ENCODE measurements at places on chromosomes 6 and 20.
A peak's percentile ranks its signal among the peaks of the same experiment; 100 is the strongest.

DNA sequence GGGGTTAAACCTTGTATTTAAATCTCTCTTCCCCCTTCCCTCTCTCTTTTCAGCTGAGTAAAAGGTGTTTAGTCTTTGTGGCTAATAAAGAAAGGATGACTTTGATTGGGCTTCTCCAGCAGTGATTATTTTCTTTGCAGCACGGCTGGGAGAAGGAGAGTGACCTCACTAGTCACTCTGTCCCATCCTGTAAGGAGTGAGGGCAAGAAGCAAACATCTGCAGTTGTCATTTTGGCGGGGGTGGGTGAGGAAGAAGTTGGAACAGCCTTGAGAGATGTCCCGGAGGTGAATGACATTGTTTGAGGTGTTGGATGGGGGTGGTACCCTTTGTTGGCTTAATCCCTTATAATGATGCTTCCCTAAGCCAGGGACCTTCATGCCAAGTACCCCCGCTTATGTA is 223.6 kb downstream of the EYA2 start:
- no peak for DNase-seq

DNA sequence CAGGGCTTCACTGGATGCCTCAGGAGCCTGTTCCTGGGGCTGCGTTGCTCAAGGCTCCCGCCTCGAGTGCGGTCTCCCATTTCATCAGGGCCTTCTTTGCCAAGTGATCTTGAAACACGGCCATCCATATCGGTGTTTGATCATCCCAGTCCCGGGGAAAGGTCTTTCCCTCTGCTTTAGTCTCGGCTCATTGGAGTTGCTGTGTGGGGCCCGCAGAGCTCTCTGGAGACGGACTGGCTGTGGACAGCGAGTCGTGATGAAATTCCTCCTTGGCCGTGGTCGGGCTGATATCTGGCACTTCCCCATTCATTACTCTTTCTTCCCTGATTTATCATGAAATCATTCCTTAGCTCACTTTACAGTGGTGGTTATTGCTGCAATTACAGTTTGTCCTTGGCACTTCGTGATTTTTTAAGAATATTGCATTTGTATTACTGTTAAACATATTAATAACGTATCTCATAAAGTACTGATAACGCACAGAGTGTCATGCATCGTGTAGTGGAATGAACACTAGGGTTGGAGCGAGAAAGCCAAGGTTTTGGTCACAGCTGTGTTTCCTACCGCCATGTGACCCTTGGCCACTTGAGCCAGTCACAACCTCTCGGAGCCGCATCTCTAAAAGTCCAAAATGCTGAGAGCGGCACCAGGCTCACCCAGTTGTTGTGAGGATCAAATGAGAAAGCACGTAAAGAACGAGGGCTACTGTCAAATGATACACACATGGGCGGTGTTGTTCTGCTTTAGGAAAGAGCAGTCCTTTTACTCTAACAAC is 71.8 kb downstream of the MTHFD1L start:
- DNase-seq: no peak

DNA sequence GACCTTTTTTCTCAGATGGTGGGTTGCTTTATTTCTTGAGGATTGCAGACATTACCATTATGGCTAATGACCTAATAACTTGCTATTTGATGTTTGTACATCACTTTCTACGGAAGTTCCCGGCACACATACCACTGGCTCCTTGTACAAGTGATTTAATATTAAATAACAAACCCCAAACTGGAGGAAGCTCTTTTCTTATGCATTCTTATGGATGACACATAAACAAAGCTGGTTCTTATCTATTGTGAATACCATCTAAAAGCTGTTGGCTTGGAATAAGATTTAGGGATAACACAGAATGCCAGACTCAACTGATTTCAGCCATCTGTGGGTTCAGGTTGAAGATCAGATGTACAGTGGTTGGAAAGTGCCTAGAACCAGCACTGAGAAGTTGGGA is 272.6 kb downstream of the TSHZ2 start:
- peak; percentile 72 for DNase-seq

DNA sequence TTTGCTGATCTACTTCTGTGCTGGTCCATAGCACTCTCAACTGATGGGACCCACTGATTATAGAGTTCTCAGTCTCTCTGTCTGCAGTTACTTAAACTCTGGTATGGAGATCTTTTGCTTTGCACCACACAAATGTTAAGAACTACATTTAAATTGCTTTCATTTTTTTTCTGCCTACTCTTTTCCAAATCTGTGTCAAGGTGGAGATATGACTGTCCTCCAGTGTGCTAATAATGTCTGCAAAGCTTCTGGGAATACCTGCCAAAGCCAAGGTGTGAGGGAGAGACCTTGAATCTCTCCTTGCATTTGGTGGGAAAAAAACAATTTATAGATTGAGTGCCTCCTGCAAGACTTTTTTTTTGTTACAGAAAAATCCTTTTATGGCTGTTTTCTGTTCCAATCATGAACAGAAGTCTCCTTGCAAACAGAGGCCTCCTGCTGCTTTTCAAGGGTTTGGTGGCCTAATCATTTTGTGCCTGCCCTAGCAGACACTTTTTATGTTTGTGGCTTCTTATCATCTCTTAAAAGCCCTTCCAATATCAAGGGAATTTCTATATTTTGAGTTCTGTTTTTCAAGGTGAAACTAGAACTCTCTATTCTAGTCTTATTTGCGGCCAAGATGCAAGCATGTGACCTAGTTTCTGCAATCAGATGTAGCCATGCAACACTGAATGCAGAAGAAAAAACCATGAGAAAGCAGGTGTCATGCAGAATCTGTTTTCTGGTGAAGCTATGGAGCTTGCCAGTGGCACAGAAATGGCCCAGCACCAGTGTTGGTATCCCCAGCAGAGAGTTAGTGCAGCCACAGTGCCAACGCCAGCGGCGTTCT is 23.2 kb upstream of the AKIRIN2 start:
- DNase-seq: no peak

DNA sequence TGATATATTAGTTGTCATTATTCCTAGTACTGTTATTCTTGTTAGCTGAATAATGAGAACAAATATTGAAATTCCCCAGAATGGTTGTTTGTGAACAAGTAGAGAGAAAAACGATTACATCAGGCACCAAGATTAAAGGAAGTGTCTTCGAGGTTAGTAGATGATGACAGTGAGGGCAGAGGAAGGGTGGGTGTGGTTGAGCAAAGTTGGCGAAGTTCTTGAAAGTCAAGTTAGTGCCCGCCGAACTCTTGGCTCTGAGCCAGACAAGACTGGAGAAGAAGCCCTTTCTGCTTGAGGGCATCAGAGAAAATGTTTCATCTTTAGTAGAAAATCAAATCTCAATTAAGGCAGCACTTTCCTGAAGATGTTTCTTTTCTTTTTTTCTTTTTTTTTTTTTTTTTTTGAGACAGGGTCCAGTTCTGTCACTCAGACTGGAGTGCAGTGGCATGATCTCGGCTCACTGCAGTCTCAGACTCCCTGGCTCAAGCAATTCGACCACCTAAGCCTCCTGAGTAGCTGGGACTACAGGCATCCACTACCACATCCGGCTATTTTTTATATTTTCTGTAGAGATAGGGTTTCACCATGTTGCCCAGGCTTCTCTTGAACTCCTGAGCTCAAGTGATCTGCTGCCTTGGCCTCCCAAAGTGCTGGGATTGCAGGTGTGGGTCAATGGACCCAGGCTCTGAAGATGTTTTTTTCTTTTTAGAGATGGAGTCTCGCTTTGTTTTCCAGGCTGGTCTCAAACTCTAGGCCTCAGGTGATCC is 77.1 kb downstream of the SGK1 start:
- DNase-seq: no peak

GRCh38 chr20:60804240-60804917 is 447.7 kb upstream of the CDH4 start:
- DNase-seq: no peak

- DNase-seq: no peak
Observed at GRCh38 chr6:119480961-119481497, 131.5 kb upstream of the MAN1A1 start.

DNA sequence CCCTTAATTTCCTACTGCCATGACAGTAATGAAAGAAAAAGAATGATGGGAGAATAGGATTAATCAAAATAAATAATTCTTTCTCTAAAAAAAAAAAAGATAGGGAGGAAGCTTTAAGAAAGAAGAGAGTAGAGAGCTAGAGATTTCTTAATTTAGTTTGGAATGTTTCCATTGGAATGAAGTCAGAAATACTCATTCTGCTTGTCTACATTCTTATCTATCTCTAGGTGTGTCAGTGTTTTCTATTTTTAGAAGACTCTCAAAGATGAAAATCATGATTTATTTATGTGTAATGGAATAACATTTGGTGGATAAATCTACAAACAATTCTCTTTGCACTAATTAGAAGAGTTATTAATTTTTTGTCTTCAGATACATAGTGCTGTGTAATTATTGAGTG is 38.0 kb upstream of the HIVEP1 start:
- peak; percentile 80 for DNase-seq

DNA sequence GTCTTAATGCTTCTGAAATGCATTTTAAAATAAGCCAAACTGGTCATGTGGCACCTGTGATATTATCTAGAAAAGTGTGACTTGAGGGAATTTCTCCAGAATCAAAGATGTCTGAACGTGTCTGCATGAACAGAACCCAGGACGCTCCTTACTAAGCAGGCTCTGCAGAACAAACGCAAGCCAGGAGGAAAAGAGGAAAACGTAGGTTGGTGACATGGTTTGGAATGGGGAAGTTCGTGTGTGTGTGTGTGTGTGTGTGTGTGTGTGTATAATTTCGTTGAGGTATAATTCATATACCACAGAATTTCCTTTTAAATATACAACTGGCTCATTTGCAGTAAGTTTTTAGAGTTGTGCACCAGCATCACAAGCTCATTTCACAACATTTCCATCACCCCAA is 200.5 kb upstream of the FOXQ1 start:
- DNase-seq: no peak

DNA sequence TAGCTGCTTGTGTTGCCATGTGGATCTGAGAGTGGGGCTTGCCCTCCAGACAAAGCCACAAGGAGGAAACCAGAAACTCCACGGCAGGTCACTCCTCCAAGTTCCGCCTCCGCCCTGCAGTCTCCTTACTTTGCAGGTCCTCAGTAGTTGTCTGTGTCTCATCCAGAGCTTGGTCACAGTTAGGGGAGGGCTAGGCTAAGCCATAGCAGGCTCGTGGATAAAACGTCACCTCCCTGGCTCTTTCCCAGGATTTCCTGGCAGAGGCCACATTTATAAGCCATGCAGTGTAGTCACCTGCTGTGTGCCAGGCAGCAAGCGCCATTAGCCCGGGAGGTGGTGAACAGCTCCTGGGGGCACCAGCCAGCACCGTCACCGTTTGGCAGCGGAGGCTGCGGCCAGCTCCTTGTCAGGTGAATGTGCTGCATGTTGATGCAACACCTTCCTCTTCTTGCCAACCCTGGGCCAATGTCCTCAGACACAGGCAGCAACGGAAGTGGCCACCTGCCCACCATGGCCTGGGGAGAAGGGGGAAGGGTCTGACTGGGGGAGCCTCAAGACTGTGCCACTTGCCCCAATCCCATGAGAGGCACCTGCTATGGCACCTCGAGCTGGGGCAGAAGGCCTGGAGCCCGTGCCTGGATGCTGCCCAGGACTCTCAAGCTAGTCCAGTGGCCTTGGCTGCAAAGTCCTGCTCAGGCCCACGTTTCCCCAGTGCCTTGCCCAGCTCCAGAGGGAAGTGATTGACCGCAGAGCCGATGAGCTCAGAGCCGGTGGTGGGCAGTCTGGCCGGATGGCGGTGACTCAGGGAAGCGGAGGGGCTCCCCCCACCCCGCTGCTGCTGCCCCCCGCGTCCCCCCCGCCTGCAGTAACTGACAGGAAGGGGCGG is 39.0 kb upstream of the SLCO4A1 start:
- peak; percentile 74 for DNase-seq

GRCh38 chr6:40907198-40907701 is 131.8 kb downstream of the UNC5CL start:
- peak; percentile 43 for DNase-seq

DNA sequence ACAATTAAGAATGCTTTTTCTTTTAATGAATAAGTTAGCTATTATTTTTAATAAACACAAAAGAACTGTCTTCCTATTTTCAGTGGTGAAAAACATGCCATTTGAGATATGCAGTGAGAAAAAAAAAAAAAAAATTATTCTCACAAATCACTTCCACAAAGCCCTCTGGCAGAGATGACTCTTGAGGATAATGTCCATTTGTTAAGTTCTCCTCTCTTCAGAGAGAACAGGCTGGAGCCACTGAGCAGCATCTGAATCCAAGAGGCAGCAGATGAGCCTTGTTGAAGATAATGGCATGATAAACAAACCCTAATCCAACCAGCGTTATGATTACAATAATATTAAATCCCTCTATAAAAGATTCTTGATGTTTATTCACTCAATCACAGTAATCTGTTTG is 105.0 kb downstream of the PTPRK start:
- no peak for DNase-seq

DNA sequence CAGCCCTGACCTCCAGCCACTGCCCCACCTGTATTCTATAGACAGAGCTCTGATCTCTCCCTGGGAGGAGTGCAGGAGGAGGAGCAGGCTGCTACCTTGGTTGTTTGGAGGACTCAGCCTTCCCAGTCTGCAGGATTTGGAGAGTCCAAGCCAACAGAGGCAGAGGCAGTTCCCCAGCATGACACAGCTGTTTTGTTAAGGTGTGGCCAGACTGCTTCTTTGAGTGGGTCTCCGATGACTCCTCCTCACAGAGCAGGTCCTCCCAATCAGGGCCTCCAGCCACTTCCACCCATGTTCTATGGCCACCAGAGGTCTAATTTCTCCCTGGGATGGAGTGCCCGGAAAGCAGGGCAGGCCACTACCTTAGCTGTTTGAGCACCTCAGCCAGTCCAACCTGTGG is 203.5 kb downstream of the HACE1 start:
- no peak for DNase-seq

- no peak for DNase-seq
Observed at GRCh38 chr6:88520445-88520844, 354.3 kb upstream of the CNR1 start.

DNA sequence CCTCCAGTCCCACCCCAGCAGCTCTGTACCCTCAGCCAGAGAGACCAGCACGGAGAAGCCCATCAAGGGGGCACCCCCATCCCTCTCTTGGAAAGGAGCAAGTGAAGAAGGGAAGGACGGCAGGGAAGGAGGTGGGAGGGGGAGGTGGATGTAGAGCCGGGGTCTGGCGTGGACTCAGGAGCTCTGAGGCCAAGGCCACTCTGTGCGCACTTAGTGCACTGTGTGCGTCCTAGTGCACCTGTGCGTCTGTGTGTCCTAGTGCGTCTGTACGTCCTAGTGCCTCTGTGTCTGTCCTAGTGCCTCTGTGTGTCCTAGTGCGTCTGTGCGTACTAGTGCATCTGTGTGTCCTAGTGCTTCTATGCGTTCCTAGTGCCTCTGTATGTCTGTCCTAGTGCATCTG is 54.2 kb downstream of the DSTN start:
- no peak for DNase-seq

GRCh38 chr20:12833861-12834260 is 174.9 kb upstream of the SPTLC3 start:
- DNase-seq: no peak

Data from astrocyte (in vitro differentiated cells and primary cell).